ENCODE measurements at places on chromosomes 11 and 22.

GRCh38 chr11:117861151-117862018 is 15.1 kb downstream of the FXYD6 start:
- DNase-seq, result no peak

DNA sequence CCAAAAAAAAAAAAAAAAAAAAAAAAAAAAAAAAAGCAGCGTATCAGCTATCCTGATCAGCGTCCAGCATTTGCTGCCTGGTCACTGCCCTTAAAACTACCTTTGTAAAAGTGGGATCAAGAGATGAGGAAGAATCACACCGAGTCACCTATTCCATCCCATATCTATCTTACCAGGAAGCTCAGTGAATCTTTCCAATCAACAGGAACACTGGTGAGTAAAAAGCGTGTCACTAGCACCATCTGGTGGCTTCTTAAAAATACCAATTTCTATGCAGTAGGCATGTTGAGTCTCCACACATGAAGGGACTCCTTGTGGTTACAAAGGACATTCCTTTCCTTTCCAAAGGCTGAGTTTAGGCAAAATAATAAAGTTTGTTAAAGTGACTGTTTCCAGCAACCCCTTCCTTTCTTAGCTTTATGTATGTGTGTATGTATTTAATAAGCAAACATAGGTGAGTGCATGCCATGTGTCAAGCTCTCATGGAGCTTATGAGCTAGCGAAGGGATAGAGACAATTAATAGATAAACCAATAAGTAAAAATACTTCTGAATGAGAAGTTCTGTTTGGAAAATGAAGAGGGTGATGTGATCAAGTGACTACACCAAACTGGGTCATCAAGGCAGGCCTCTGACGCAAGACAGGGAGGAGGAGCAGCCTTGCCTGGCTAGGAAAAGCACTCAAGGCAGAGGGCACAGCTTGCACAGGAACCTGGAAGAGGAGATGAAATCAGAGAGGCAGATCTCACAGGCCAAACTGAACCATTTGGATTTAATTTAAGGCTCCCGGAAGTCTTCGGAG is 13.9 kb upstream of the TP53AIP1 start:
- peak; percentile 54 for DNase-seq

- DNase-seq, result peak; percentile 74
These were observed 90.3 kb upstream of the PITPNB start for GRCh38 chr22:28009272-28009827.

GRCh38 chr11:71342951-71343827 is 90.8 kb upstream of the SHANK2 start:
- no peak for DNase-seq

DNA sequence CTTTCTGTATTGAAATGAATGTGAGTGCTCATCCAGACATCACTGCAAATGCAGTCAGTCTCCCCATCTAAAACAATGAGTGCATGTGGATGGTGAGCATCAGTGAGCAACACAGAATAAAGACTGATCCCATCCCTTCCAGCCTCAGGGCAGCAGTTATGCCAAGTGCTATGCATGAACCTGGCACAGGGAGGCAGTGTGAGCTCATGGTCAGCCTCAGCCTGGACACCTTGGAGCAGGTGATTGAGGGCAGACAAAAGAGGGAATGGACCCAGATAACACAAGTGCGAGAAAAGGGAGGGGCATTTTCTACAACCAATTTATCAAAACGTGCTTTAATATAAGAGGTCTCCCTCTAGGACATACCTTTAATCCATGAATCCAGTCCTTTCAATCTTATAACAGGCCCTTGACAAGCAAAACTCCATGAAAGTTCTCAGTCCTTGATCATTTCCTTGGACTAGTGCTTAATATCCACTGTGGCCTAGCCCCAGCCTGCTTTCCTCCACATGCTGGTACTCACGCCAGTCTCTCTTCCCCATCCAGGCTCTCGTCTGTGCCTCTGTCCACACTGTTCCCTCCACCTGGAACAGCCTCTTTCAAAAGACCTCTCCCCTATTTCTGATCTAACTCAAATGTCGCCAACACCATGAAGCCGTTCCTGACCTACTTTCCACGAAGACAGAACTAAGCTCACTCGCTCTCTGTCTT is 50.5 kb upstream of the LRRC55 start:
- DNase-seq, result no peak

- DNase-seq, result peak; percentile 99
These were observed 274.4 kb downstream of the BLID start for GRCh38 chr11:121841487-121842191.

DNA sequence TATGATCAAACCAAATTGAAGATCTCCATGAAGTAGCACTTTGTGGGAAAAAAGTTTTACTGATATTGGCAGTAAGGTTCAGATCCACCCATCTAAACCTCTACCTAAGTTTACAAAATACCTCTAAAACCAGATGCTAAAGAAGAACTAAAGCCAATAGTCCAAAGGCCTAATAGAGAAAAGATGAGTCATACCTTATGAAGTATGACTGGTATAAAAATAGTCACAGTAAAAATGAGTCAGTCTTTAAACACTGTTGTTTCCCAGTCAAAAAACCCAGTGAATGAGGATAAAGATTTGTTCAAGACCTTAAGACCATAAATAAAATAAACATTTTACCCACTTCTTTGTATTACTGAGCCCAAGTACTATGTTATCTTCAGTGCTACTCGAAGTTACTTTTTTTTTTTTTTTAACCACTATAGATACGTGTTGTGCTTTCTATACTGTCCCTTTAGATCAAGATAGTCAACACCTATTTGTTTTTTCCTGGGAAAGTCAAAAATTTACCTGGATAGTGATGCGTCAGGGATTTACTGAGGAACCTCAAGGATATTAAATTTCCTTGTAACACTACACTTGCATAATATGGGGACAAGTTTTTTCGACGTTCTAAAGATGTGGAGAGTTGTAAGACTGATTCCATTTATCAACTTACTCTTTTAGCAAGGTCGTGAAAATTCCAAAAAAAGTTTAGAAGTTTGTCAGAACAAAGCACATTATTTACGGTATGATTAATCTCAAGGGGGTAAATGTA is 87.3 kb downstream of the CCDC73 start:
- DNase-seq, result peak; percentile 37

DNA sequence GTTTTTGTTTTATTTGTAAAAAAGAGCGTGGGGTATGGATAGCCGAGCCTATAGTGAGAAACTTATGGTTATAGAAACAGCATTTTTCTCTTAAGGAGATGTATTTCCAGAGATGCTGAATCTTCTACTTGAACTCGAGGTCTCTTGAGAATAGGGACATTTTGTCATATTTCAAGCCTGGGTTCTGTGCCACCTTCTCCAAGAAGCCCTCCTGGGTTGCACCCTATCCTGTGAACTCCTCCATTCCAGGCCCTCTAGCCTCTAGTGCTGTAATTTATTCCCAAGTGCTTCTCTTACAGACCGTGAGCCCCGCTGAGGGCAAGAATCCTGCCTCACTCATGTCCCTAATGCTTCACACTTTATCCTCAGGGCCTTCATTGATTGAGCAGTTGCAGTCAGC is 108.6 kb downstream of the KIAA1671 start:
- no peak for DNase-seq

GRCh38 chr11:76629853-76630599 is 40.5 kb downstream of the LRRC32 start:
- no peak for DNase-seq

GRCh38 chr22:26494506-26494905 is 10.8 kb downstream of the SRRD start:
- DNase-seq, result no peak

DNA sequence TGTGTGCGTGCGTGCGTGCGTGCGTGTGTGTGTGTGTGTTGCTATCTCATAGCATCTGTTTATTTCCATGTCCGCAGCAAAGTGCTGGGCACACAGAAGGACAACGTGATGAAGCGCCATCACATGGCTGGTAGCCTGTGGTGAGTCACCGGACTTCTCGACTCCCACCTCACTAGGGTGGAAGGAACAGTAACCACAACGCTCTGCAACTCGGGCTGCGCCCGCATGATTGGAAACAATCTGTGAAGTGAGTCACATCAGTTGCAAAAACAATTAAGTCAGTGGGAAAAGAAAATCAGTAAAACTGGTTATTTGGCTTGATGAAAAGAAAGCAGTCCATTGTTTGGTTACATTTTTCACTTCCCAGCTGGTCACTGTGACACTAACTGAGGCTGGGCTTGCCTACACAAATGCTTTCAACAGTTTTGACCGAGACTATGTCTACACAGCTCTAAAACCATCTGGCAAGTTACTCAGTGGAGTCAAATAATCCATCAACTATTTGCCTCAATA is 437.3 kb upstream of the CADM1 start:
- DNase-seq, result peak; percentile 84

DNA sequence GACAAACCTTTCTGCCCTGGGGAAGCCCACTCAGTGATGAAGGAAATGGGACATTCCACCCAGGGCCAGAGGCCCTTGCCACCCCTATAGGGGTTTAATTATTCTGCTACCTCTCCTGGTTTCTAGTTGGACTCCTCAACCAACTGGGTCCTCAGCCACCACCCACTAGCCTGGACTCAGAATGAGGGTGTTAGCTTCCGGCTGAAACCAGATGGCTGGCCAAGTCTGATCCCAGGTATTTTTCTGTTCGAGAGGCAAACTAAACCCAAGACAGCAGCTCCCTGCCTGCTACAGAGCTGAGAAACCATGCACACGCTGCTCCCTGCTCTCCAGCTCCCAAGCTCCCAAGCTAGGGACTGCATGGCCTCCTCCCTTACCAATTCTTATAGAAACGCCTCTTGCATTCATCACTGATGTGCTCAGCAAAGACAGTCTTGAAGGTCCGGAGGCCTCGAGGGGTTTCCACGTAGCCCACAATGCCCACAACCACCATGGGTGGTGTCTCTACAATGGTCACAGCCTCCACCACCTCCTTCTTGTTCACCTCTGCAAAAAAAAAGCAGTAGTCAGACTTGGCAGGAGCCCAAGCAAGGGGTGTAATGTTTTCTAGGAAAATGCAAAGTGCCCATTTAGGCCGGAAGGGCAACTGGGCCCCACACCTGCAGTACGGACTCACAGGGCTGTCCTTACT is 2.2 kb downstream of the RPL3 start:
- DNase-seq, result no peak

- peak; percentile 4 for DNase-seq
These were observed 9.7 kb upstream of the NEFH start for GRCh38 chr22:29470159-29470855.

GRCh38 chr11:133895061-133895479 is 49.8 kb upstream of the SPATA19 start:
- no peak for DNase-seq

- DNase-seq, result no peak
These were observed 37.5 kb downstream of the FAM227A start for GRCh38 chr22:38618682-38619081.

- DNase-seq, result no peak
These were observed 19.4 kb downstream of the RELT start for GRCh38 chr11:73395297-73396208.

- DNase-seq, result no peak
These were observed 158.7 kb upstream of the PDGFD start for GRCh38 chr11:104322696-104323095.

DNA sequence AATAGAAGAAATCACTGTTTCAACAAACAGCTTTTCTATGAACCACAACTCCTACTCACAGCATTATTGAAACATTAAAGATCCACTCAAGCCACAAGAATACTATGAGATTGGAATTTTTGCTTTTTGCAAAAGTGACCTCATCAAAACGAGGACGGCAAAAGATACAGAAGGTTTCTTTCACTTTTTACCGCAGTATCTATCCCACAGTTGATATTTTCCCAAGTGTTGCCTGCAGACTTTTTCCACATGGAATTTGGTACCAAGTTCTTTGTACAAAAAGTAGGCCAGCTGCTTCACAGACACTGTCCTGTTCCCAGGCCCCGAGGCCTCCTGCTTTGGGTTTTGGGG is 204.0 kb downstream of the TBC1D22A start:
- no peak for DNase-seq

DNA sequence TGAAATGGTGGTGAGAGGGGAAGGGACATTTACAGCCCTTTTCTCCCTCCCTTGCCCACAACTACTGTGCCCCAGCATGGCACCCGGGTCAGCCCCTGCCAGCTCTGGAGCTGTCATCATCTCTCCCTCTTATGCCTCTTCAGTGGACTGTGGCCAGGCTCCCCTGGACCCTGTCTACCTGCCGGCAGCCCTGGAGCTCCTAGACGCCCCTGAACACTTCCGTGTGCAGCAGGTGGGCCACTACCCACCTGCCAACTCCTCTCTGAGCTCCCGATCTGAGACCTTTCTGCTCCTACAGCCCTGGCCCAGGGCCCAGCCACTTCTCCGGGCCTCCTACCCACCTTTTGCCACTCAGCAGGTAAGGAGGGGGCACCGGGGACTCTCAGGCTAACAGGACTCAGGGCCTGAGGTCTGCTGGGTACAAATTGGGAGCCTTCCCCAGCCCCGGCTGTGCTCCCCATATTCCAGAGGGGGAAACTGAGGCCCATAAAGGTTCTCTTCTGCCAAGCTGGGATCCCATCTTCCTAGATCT is 2.9 kb downstream of the TMEM132A start:
- DNase-seq, result no peak

DNA sequence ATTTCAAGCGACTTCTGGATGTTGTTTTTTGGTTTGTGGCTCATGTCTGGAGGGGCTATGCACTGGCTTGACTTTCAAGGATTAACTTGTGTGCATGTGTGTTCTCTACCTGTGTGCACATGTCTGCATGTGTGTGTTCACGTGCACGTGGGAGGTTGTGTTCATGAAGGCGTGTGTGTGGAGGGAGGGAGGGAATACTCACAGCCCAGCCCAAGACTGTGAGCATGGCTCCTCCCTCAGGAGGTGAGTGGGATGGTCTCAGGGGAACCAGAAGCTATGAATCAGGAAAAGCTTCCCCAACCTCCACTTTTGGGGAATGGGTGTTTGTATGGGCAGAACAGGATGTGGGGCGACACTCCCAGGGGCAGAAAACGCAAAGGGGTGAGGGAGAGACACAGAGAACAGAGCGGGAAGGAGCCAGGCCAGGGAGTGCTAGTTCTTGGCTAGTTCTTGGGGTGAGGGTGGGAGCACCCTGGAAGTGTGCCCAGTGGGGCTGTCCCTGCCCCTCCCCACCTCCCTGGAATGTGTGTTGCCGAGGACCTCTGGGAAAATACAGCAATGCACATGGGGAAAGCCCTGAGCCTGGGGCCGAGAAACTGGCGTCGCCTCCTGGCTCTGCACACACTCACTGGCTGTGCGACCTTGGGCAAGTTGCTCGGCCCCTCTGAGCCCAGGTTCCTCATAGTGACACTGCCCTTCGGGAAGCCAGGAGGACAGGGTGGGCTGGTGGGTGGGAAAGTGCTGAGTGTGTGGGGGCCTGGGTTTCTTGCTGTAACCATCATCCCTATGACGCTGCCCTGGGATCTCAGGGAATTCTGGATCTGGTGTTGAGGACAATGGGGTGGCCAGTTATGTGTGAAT is 16.9 kb upstream of the ALX4 start:
- no peak for DNase-seq

- no peak for DNase-seq
These were observed 44.7 kb downstream of the SWAP70 start for GRCh38 chr11:9708544-9708943.

- DNase-seq, result no peak
These were observed 52.2 kb downstream of the FAT3 start for GRCh38 chr11:92276773-92277172.

DNA sequence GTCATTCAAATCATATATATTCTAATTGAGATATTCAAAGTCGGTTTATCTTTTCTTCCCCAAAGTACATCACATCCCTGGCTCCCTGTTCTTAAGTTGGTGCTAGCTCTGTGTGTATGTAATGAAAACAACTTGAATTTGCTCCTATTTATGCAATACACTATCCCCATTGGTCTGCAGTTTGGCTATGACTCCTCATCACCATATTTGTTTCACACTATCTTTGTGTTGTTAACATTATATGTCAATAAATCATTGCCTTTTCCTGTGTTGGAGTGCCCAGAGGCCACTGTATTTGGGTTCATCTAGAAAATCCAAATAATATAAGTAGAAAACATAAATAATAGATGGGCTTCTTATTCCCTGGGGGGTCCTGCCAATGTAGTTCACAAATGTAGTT is 306.6 kb upstream of the TENM4 start:
- no peak for DNase-seq

Measured in fibroblast of skin of left quadriceps (primary cell).